Stimulated activated CD8-positive, alpha-beta memory T cell treated with anti-CD3 and anti-CD28 coated beads, Interleukin-15, amount 100 ng/mL, for 1 hour (primary cell): ENCODE measurements at places on chromosomes 6 and 20.
A peak's percentile ranks its signal among the peaks of the same experiment; 100 is the strongest.

- no peak for DNase-seq
These were observed 154.5 kb downstream of the HACE1 start for GRCh38 chr6:104705095-104705707.

DNA sequence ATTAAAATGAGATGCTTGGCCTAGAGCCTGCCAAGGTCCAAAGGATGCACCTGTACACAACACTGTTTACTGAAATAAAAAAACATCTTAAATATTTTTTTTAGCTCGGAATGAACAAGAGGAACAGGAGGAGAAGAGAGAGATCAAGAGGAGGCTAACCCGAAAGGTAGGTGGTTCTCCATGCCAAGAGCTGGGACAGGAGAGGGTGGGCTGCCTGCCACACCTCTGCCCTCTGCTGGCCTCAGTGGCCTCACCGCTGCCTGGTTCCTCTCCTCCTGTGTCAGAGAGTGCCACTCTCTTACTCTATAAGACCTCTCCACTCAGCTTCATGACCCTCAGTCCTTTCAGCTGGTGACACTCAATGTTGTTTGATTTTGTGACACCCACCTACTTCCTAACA, 50.2 kb downstream of the TBC1D7 start:
- no peak for DNase-seq

DNA sequence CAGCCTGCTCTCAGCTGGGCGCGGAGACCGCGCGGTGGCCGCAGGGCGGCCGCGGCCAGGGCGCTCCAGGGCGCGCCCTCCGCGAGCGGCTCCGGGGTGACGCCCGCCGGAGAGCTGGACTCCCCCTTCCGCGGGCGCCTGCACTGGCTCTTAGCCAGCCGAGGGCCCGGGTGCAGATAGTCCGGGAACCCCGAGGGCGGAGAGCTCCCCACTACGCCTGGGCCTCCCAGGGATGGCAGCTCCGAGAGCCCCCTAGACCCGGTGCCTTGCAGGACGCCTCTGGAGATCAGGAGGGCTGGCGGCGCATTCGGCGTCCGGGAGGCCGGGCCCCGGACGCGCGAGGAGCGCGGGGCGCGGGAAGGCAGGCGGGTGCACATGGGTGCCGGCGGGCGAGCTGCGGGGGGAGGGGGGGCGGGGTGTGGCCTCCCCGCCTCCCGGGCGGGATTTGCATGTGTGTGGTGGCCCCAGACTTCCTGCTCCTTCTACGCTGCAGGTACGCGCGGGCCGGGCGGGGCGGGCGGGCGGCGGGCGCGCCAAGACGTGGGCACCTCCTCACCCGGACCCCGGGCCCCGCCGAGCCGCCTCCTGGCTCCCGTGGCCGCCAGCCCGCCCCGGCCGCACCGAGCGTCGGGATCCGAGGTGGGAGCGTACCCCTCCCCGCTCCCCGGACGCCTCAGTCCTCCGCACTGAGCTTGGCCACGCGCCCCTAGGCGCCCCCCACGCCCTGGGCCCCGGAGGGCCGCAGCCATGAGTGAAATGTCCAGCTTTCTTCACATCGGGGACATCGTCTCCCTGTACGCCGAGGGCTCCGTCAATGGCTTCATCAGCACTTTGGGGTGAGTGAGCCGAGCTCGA, at the start of gene ITPR3:
TSS of gene ITPR3 (plus strand) at position 467 of the 855 bp plus-strand sequence. CDS start at position 748, 281 bp downstream.
- peak; percentile 36 for DNase-seq

- no peak for DNase-seq
These were observed 202.3 kb downstream of the OGFRL1 start for GRCh38 chr6:71490876-71491275.

DNA sequence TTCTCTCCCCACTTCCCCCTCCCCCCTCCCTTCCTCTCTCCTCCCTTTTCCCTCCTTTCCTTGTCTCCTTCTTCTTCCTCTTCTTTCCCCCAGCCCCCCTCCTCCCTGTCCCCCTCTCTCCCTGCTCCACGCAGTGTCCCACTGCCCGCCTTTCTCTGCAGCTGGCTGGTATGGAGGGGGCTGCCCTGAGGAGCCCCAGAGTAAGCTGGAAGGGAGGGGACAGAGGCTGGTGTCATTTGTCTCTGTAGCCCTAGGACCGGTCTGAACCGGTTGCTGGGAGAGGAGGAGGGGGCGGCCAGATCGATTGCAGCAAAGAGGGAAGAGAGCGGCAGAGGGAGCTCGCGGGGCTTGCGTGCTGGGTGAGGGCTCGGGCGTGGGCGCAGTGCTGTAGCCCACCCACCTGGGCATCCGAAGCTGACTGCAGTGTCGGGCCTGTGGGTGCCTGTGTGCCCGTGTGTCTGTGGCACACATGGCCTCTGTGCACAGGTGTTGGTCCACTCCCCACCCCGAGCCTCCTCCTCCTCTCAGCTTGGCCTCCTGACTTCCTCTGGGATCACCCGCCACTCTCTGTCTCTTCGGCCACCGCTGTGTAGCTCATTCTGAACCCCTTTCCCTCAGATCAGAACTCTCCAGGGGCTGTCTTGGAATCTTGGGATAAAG, 50.6 kb downstream of the SRC start:
- no peak for DNase-seq

DNA sequence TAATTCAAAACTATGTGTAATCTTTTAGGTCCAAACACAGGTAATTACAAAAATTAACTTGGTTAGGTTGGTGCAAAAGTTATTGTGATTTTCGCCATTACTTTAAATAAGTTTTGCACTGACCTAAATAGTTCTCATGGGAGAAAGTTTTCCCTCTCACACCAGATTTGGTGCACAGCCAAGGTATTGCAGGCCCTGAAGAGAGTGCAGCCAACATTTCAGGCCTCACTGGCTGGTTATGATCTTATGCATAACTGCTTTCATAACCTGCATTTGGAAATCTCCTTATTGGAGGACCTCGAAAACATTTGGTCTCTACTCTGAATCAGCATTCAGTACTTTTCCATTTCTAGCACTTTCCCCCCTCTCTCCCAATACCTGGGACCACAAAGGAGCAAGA, 993.1 kb upstream of the MANEA start:
- DNase-seq, result no peak
